ENCODE measurements at places on chromosomes 5 and 9.

- no peak for DNase-seq
These were observed 82.4 kb downstream of the SH3RF2 start for GRCh38 chr5:146018514-146019375.

- DNase-seq: no peak
These were observed 950.6 kb upstream of the NUDT12 start for GRCh38 chr5:104513121-104513602.

DNA sequence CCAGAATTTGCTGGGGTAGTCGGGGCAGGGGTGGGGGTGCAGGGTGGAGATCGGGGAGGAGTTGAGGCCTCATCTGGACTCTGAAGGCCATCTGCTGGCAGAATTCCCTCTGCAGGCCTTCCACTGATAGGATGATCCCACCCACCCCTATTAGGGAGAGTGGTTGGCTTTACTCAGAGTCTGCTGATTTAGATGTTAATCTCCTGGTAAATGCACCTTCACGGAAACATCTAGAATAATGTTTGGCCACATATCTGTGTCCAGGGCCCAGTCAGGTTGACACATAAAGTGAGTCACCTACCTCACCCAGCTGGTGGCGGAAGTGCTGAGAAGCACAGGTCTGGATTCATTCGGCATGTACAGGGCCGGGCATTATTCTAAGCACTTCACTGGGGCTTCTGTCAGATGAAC is 50.0 kb downstream of the DAPK1 start:
- no peak for DNase-seq

DNA sequence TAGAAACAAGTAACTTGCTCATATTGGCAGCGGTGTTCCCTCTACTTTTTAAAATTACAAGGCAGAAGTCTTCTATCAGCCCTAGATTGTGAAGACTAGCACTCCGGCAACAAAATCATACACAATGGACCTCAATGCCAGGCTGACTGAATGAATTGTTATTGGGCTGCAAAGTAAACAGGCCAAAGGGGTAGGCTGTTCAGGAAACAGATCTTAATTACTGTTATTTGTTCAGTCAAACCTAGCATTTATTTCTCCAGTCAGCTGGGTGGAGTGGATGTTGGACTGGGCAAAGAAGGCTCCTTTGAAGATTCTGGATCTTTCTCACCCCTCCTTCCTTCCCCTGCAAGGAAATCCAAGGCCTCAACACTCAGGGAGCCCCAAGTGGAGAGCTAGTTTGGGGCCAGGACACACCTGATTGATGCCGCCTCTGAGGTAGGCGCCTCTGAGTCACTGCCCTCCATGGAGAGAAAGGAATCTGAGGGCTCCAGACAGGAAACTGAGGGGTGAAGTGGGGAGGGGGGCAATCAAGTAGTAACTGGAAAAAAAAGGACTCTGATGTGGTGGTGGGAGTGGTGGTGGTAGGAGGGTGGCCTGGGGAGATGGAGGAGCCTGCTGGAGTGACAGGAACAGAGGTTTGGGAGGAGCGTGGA is 35.5 kb downstream of the SERINC5 start:
- DNase-seq: no peak

- DNase-seq: no peak
These were observed 5.2 kb downstream of the PCSK1 start for GRCh38 chr5:96427824-96428223.

DNA sequence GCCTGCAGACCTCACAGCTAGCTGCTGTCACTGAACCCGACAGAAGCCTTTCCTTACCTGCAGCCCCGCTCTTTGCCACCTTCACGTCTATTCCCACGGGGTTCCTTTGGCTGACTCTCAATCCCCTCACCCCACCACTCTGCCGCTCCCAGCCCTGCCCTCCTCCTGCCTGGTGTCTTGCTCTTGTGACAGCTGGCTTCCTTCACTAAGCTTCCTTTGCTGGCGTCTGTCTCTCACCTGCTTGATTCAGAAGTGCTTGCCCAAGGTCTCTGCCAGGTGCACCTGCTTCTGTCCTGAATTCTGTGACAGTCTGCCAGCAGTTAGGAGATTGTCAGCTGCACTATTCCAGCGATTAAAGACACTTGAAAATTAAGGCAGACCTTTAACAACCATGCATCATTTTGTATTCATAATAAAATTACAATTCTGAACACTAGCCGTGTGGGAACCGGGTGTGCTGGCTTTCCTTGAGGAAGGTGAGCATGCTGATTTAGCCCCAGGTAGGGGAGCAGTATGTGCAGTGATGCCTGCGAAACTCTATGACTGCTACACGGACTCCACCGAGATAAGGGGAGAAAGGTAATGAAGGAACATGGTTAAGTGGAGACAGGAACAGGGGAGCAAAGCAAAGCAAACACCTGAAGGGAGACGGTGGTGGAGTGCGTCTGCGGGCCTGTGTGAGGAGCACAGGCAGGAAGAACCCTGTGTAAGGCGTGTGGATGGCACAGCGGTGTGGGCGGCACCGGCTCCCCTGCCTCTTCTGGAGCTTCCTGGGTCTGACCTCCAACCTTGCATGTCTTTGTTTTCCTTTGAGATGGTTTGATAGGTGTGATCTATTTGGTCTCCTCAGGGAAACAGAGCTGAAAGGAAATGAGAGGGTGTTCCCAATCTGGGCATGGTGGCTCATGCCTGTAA is 80.1 kb upstream of the CACNA1B start:
- no peak for DNase-seq

- no peak for DNase-seq
These were observed 24.7 kb downstream of the STK10 start for GRCh38 chr5:172163346-172163745.

Data from CD4-positive, alpha-beta T cell treated with Interferon gamma for 1 hour (primary cell).